Immature natural killer cell (primary cell): ENCODE measurements at places on chromosomes 16 and 17.

DNA sequence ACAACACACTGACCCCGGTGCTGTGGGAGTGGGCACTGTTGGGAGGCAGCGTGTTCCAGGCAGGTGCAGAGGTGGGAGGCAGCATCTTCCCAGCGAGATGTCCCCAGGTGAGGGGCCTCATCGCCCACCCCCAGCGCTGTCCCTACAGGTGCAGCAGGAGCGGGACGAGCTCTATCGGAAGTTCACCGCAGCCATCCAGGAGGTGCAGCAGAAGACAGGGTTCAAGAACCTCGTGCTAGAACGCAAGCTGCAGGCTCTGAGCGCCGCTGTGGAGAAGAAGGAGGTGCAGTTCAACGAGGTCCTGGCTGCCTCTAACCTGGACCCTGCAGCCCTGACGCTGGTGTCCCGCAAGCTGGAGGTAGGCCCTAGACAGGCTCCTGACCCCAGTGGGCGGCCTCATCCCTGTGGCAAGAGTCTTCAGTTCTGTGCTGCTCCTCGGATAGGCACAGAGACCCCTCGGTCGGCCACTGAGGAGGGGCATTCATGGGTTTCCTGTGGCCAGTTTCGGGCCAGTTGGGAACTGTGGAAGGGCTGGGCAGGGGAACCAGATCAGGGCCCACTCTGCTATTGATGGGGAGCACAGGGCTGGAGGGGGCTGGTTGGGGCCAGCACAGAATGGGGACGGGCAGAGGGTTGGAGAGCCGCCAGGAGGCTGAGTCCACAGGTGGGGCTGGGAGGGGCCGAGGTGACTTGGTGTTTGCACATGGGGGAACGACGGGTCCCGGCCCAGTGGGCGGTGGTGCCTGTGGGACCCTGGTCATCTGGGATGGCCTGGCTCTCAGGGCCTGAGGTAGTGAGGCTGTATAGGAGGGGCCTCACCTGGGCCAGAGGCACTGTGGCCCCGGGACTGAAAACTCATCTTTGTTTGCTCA lies 21.1 kb upstream of the DBNDD1 start:
- H3K4me3 ChIP-seq: no peak overlapping the region
- H3K27me3 ChIP-seq: peaks cover 6% of the 10 kb centered on the region
- H3K36me3 ChIP-seq: peaks cover 4% of the 10 kb centered on the region

GRCh38 chr16:67415872-67416793 lies at the start of gene ZDHHC1:
Gene ZDHHC1, minus strand, starts transcription at chr16:67416477. Its CDS starts 8,702 bp downstream, at chr16:67407775.
- peaks cover 6% of the 10 kb centered on the region for H3K27me3 ChIP-seq
- H3K4me3 ChIP-seq: peak within 1 kb of the TSS; percentile 88
- DNase-seq: peak; percentile 57
- H3K36me3 ChIP-seq: no peaks in the 10 kb centered on the region
- peaks cover 16% of the 10 kb centered on the region for H3K4me1 ChIP-seq

DNA sequence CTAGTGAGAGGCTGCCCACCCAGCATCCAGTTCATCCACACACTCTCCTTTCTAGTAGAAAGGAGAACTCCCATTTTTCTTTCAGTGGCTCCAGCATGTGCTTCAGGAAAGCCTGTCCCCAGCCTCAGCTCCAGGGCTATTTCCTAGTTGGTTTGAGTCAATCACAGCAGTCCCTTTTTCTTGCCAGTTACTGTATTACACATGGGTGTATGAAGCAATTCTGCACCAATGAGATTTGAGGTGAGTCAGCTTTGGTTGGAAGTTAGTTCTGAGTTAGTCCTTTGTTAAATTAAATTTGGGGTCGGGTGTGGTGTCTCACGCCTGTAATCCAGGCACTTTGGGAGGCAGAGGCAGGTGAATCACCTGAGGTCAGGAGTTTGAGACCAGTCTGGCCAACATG lies 24.8 kb downstream of the RAD51D start:
- H3K36me3 ChIP-seq: no peaks in the 10 kb centered on the region
- DNase-seq: no peak
- H3K27ac ChIP-seq: no peak overlapping the region
- peaks cover 4% of the 10 kb centered on the region for H3K4me1 ChIP-seq

DNA sequence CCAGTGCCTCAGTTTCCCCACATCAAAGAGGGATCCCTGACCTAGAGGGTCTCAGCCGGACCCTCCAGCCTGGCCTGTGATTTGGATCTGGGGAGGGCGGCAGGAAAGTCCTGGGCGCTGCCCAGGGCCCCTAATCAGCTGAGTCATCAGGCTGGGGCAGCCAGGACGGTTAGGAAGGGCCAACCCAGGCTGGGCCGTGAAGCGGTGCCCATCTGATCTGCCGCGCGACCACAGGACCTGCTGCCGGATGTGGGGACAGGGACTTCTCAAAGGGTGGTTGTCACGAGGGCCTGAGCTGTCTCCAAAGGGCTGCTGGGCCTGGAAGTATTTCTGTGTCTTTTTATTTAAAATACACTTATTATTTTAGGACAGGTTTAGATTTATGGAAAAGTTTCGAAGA lies 4.4 kb downstream of the TPSAB1 start:
- H3K27ac ChIP-seq: peak overlapping the region; percentile 49
- H3K36me3 ChIP-seq: no peaks in the 10 kb centered on the region
- H3K27me3 ChIP-seq: peaks cover 4% of the 10 kb centered on the region

DNA sequence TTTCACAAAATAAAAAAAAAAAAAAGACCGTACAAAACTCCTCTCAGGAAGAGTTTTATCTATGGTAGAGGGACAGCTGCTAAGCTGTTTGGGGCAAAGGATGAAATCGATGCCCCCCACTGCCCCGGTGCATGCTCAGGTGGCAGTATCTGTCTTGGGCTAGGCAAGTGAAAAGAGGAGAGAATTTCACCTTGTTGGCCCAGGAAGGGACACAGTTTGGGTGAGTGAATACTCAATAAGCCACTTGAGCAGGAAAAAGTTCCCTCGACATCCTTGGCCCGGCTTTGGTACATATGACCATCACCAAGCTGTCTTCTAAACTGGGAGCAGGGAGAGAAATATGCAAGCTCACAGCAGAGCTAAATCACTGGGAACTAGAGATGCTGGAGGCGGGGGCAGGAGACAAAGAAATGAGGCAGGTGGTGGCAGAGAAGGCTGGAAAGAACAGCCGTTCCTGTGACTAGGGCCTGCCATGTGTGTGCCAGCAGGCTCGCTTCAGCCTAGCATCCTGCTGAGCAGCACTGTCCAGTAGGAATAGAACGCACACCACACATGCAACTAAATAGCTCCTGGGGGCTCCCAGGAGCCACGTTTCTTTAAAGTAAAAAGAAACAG lies 8.2 kb upstream of the EIF1 start:
- no peaks in the 10 kb centered on the region for H3K27me3 ChIP-seq
- peaks cover 23% of the 10 kb centered on the region for H3K4me1 ChIP-seq
- H3K4me3 ChIP-seq: no peak overlapping the region
- no peaks in the 10 kb centered on the region for H3K36me3 ChIP-seq
- DNase-seq: no peak

GRCh38 chr16:57815987-57816745 lies 13.9 kb upstream of the KIFC3 start:
- no peaks in the 10 kb centered on the region for H3K27me3 ChIP-seq
- peak; percentile 61 for DNase-seq
- peaks cover 35% of the 10 kb centered on the region for H3K4me1 ChIP-seq
- H3K27ac ChIP-seq: peak overlapping the region; percentile 83

DNA sequence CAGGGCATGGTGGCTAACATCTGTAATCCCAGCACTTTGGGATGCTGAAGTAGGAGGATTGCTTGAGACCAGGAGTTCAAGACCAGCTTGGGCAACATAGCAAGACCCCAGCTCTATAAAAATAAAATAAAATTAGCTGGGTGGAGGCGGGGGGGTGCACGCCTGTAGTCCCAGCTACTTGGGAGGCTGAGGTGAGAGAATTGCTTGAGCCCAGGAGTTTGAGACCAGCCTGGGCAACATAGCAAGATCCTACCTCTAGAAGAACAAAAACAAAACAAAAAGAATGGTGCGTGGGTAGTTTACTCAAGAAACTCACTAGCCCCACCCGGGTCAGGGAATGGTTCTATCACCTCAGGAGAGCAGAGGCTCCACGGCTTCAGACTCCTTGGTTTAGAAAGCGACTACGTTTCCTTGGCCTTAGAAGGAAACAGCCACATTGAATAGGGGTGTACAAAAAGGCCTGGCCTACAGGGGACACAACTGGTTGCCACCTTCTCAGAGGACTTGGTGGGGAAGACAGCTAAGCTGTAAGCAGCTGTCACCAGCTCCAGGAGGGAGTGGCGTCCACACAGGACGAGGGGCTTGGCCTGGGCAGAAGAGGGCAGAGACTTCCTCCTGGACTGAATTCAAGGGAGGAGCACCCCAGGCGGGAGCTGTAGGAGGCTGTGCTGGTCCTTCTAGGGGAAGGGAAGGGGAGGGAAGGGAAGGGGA lies 716 bp downstream of the TK1 start:
- no peak overlapping the region for H3K27ac ChIP-seq
- H3K4me1 ChIP-seq: peaks cover 14% of the 10 kb centered on the region
- no peaks in the 10 kb centered on the region for H3K27me3 ChIP-seq
- DNase-seq: no peak

DNA sequence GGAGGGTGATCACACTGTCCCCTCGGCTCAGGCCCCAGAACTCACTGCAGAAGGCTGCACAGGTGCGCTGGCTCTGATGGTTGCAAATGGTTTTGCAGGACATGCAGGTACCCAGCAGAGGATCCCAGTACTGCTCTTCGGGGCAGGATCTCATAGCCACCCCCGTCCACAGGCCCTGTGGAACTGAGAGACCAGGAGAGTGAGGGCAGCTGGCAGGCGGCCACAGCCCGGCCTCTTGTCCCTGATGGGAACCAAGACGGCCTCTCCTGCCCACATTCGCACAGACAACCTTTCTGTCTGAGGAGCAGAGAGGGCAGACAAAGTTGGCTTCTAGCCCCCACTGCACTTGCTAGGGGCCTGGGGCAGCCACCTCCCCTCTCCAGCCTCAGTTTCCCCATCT lies 19.5 kb downstream of the TNFRSF13B start:
- peaks cover 7% of the 10 kb centered on the region for H3K36me3 ChIP-seq
- H3K27me3 ChIP-seq: peaks cover 13% of the 10 kb centered on the region
- no peak overlapping the region for H3K27ac ChIP-seq
- no peaks in the 10 kb centered on the region for H3K4me1 ChIP-seq
- DNase-seq: no peak

DNA sequence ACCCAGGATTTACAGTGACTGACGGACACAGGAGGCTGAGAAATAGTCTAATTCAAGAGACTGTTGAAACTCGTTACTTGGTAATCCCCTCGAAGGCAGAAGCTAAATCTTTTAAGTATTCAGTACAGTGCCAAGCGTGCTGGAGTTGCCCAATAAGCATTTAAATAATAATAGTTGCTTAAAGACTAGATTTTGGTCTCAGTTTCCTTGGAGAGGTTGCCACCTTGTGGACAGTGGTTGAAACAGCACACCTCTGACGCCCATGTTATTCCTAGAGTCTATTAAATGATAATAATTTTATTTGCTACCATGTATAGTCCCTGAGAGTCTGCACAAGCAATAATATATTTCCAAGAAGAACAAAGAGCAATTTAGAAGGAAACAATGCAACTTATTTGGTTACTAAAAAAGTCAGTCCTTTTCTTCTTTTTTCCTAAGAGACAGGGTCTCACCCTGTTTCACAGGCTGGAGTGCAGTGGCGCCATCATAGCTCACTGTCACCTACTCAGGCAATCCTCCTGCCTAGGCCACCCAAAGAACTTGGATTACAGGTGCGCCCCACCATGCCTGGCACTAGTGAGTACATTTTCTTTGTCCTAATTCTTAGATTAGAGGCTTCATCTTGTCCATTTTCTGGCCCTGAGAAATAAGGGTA lies 138.0 kb upstream of the NUDT7 start:
- H3K36me3 ChIP-seq: no peaks in the 10 kb centered on the region
- peaks cover 8% of the 10 kb centered on the region for H3K4me1 ChIP-seq
- H3K27ac ChIP-seq: no peak overlapping the region
- H3K4me3 ChIP-seq: no peak overlapping the region
- DNase-seq: peak; percentile 28
- H3K27me3 ChIP-seq: peaks cover 2% of the 10 kb centered on the region

DNA sequence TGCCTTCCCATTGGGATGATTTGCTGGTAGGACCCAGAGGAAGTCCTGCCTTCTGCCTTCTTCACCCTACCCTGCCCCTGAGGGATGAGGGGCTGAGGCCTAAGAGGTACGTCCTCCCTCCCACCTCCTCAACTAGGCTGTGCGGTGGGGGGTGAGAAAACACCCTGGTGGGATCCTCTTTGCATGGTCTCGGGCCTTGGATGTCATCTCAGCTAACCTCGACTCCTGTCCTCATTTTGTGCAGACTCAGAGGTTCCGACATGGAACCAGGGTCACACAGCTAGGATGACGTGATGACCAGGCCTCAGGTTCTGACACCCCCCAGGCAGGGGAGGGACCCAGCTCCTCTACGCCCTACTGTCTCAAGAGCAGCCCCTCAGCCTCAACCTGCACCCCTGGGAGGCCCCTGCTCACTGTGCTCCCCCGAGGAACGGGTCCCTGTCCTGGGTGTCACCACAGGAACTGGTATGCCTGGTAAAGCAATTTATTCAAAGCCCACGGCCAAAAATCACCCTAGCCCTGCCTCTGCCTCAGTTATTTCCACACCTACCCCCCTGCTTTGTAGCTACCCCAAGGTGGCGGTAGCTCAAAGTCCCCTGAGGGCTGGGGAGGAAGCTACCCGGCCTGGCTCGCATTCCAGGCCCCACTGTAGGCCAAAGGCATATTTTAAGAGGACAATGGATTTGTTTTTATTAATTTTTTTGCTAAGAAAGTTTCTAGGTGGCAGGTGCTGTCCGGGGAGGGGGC lies 17.5 kb downstream of the UNC13D start:
- DNase-seq: no peak
- no peaks in the 10 kb centered on the region for H3K36me3 ChIP-seq
- H3K27me3 ChIP-seq: no peaks in the 10 kb centered on the region
- H3K4me3 ChIP-seq: peak overlapping the region; percentile 12
- H3K4me1 ChIP-seq: peaks cover 24% of the 10 kb centered on the region

- peaks cover 11% of the 10 kb centered on the region for H3K4me1 ChIP-seq
- H3K27ac ChIP-seq: no peak overlapping the region
- no peak for DNase-seq
- H3K36me3 ChIP-seq: peaks cover 4% of the 10 kb centered on the region
- H3K4me3 ChIP-seq: no peak overlapping the region
- no peaks in the 10 kb centered on the region for H3K27me3 ChIP-seq
Measured at GRCh38 chr17:58301504-58302150, 20.9 kb upstream of the MPO start.

GRCh38 chr16:88957433-88957767 lies 19.6 kb downstream of the CBFA2T3 start:
- H3K4me3 ChIP-seq: no peak overlapping the region
- peak overlapping the region; percentile 2 for H3K27ac ChIP-seq
- DNase-seq: no peak
- peaks cover 3% of the 10 kb centered on the region for H3K36me3 ChIP-seq

- no peaks in the 10 kb centered on the region for H3K4me1 ChIP-seq
- no peak overlapping the region for H3K27ac ChIP-seq
- H3K4me3 ChIP-seq: no peak overlapping the region
- peaks cover 16% of the 10 kb centered on the region for H3K27me3 ChIP-seq
- no peak for DNase-seq
Measured at GRCh38 chr16:14003074-14003570, 68.0 kb upstream of the MRTFB start.

GRCh38 chr16:16025214-16025968 lies 76.0 kb downstream of the ABCC1 start:
- H3K27ac ChIP-seq: no peak overlapping the region
- H3K36me3 ChIP-seq: peaks cover 11% of the 10 kb centered on the region
- no peaks in the 10 kb centered on the region for H3K27me3 ChIP-seq
- no peak for DNase-seq
- peaks cover 29% of the 10 kb centered on the region for H3K4me1 ChIP-seq
- no peak overlapping the region for H3K4me3 ChIP-seq
